Activated B cell treated with CpG ODN at 0.5 μM for 24 hours (primary cell): ENCODE measurements at places on chromosomes 2 and 18. TPM values are rescaled to one million over a fixed set of nuclear protein-coding genes. Genes with fewer than 3 reads are reported as not detected.

The ADAM17 gene
- total RNA-seq: 34.3 and 39.5 TPM in 2 replicates

The LCT gene
- total RNA-seq: not detected in 2 replicates

The ABHD3 gene
- total RNA-seq: 22.2 and 29.5 TPM in 2 replicates

The MEP1B gene
- 0.09 TPM in 1 of 2 replicates, not detected in the other for total RNA-seq

The RAX gene
- not detected in 2 replicates for total RNA-seq
